ENCODE measurements at places on chromosomes 12 and 14.

- DNase-seq = peak; percentile 24
Observed at GRCh38 chr14:74299061-74299545, 3.6 kb downstream of the ABCD4 start.

DNA sequence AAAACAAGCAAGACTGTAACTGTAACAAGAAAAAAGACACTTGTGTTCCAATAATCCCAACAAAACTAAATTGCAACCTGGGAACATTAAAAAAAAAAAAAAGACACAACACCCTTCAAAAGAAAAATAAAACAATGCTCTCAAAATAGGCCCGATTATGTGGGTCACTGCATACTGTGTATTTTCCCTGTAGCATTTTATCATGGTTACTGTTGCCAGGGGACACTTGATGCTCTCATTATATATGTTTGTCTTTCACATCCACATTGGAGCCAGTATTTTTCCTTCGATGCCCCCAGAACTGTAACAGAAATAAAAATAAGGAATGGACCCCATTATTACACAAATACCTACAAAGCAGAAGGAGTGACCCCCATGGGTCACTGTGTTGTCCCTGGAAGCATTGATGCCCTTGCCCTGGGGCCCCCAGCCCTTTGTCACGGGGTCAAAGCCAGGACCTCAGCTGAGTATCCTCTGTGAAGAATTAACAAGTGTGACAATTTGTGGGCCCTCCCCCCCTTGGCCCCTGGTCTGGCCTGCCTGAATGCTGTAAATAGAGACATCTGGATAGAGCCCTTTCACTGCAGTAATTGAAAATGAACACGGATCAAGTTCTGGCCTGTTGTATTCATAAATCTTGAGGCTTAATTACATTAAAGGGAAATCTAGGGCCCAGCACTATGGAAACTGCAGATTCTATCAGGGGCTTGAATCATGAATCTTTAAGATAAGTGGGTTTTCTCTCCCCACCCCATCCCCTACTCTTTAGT, 72.8 kb downstream of the C12orf42 start:
- no peak for DNase-seq

DNA sequence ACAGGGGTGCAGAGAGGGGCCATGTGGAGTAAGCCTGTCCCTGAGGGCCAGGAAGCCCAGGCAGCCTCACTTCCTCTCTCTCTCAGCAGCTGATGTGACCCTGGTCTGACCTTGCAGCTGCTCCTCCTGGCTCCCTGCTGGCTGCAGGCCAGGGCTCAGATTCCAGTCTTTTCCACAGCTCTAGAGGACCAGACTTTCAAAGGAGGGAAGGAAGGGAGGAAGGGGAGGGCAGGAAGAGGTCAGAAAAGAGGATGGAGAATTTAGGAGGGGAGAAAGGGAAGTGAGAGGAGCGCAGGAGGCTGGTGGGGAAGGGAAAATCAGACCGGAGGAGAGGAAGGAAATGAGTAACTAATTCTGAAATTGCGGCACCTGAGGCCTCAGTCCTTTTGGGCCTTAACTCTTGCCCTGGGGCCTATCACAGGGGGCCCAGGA, 40.9 kb upstream of the VASH1 start:
- DNase-seq = peak; percentile 69

- DNase-seq = peak; percentile 3
Observed at GRCh38 chr12:74980510-74980909, 229.1 kb downstream of the KCNC2 start.
